ENCODE measurements at places on chromosomes 3 and 15. TPM values are rescaled to one million over a fixed set of nuclear protein-coding genes. Genes with fewer than 3 reads are reported as not detected.

AHSG gene
- total RNA-seq: not detected

ISY1 gene
- total RNA-seq: 23.9 TPM

GOLGA8J gene
- total RNA-seq: not detected

SYNPR gene
- 1.4 TPM for total RNA-seq

FBXO40 gene
- total RNA-seq: not detected

COL8A1 gene
- 16.0 TPM for total RNA-seq

KCNMB2 gene
- 1.9 TPM for total RNA-seq

KCNAB1 gene
- total RNA-seq: 4.7 TPM

SMCO1 gene
- total RNA-seq: not detected

BLM gene
- total RNA-seq: 0.99 TPM

TNFAIP8L3 gene
- total RNA-seq: 11.6 TPM

VILL gene
- 7.1 TPM for total RNA-seq

PTPN23 gene
- total RNA-seq: 17.9 TPM

PRTG gene
- total RNA-seq: 1.3 TPM

DNA sequence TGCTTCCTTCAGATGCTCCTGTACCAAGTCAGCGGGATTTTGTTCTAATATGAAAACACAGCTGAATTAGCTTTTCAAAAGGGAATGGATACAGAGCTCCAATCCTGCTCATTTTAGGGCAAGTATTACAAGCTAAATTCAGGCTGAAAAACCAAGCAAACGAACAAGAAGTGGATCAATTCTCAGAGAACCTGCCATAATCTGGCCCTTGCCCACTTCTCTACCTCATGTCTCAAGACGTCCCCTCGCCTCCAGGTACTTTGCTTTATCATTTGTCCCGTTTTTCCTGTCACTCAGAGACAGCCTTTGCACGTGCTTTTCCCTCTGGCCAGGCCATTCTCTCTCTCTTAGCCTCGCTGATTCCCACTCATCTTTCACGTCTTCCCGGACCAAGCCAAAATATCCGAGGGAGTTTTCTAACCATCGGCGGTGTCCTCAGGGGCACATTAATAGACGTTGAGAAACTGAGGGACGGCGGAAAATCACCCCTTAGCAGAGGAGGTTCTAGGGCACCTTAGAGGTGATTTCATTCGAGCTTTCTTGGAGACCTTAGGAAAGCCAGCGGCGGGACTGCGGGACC is 654 bp downstream of the SUSD5 start:
- DNase-seq: no peak

- no peak for DNase-seq
These were observed 26.7 kb downstream of the NBEAL2 start for GRCh38 chr3:47006145-47006651.

GRCh38 chr3:138078096-138078495 is 37.3 kb downstream of the DZIP1L start:
- DNase-seq: no peak

DNA sequence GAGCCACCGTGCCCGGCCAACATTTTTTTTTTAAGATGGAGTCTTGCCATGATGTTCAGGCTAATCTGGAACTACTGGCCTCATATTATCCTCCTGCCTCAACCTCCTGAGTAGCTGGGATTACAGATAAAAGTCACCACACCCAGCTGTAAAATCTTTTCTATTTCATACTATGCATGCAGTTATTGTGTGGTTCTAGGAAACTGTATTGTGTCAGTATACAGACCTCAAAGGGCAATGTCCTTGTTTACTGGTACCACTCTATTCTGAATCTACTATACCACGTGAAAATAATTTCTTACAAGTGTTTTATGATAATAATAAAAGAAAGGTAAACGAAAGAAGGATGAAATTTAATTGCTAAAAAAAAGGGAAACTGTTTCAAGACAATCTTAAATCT is 123.5 kb upstream of the PTX3 start:
- DNase-seq: no peak

DNA sequence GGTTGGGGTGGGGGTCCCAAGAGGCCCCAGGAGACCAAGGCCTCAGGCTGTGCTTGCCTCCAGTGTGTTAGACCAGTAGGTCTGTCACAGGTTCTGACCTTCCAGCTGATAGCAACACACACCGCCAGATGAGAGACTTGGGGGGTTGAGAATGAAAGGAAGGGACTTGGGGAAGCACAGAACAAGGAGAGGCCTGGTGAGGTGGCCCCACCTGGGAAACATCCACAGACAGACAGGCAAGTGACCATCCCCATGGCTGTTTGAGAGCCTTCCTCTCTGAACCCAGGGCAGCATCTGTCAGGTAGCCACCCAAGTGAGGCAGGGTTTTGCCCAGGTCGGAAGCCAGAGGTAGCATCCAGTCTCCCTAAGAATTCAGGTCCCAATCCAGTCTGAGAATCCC is 35.0 kb upstream of the VPS8 start:
- peak; percentile 60 for DNase-seq

- DNase-seq: no peak
These were observed 28.1 kb downstream of the SMAD3 start for GRCh38 chr15:67093504-67093862.

GRCh38 chr15:74423431-74424257 is 10.1 kb downstream of the SEMA7A start:
- DNase-seq: no peak

GRCh38 chr3:43410592-43410991 is 124.3 kb downstream of the SNRK start:
- no peak for DNase-seq

DNA sequence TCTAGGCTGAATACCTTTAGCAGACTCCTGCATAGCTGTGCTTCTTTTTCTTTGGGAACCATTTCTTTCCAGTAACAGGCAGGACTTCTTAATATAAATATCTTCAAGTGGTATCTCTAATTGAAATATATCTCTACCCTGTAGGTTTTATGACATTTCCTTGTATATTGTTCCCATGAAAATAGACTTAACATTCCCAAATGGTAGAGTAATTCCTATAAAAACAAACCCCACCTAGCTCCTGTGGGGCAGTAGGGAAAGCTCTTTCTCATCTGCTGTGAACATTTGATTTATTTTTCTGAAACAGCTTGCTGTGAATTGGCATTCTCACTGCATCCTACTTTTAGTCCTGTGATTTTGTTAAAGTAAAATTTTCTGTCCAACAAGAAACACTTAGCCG is 20.8 kb downstream of the SELENOT start:
- DNase-seq: no peak

DNA sequence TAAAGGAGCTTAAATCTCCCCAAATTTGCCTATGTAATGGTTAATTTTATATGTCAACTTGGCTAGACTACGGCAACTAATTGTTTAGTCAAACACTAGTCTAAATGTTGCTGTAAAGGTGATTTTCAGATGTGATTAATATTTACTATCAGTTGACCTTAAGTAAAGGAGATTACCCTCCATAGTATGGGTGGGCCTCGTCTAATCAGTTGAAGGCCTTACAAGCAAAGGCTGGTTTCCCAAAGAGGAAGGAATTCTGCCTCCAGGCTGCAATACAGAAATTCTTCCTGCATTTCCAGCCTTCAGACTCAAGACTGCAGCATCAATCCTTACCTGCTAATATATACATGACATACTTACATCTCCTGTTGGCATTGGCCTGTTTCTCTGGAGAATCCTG is 23.6 kb downstream of the SLC12A8 start:
- DNase-seq: no peak

- no peak for DNase-seq
These were observed 153.2 kb downstream of the EEFSEC start for GRCh38 chr3:128306481-128306880.

DNA sequence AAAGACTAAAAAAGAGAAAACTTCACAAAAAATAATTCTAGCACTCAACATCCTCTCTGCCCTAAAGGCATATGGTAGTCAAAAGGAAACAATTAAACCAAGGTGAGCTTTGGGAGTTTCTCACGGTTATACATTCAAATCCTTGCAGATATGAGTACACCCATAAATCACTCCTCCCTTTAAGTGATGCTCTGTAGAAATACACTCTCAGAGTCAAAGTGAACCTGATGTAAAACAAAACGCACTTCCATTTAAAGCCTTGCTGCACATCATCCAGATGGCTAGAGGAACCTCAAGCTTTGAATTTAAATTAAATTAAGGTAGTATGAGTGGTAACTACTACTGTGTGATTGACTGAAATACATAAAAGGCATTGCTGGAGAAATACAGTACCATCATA is 36.0 kb upstream of the AADAC start:
- DNase-seq: no peak

- no peak for DNase-seq
These were observed 374.2 kb downstream of the PLCL2 start for GRCh38 chr3:17258823-17259436.

DNA sequence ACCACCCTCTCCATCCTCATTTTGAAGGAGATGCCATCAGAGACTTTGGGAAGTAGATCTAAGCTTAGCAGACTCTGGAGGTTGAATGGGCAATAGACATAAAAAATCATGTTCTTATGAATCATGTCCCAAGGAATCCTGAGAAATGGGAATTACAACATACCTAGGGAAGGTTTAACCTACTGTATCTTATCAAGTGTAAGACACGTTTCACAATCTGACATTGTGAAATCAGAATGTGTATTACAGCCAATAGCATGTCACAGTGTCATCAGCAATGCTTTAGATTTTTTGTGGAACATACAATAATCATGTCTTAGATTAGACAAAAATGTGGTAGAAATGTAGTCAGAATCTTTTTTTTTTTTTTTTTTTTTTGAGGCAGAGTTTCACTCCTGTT is 332.4 kb upstream of the TLE3 start:
- DNase-seq: no peak

- no peak for DNase-seq
These were observed 196.4 kb downstream of the RPLP1 start for GRCh38 chr15:69648775-69649735.

- no peak for DNase-seq
These were observed 70.9 kb downstream of the IMPG2 start for GRCh38 chr3:101249522-101249921.

GRCh38 chr15:27028858-27029477 is 58.0 kb downstream of the GABRG3 start:
- no peak for DNase-seq

DNA sequence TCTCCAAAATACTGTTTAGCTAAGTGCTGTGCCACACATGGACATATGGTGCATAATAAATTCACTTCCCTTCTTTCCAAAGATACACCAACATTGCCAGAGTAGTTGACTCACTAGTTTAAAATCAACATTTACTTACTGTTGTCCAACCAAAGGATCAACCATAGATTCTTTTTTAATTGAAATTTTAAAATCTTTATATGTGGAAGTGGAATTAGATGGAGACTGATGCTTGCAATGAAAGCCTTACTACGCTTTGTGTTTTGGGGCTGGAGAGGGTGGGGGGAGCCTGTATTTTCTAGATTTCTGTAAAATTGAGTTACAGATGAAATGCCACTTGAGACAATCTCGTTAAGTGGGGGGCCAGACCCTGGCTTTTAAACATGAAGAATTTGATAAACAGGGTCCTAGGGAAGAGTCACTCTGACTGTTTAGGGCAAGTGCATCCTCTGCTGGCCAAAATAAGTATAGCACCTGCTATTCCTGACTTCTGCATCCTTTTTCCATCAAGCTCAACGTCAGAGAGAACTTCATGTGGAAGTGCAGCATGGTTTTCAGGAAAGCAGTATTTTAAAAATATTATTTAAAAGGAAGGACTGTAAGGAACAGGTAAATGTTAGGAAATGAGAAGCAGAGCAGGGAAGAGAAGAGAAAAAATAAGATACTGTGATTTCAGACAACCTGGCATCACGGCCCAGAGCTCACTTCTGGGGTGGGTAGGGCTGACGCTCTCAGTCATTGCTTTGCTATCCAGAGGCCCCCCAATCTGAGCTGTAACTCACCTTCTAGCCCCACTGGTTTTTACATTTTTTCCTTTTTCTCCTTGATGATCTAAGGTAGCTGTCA is 76.7 kb downstream of the BOC start:
- peak; percentile 72 for DNase-seq

DNA sequence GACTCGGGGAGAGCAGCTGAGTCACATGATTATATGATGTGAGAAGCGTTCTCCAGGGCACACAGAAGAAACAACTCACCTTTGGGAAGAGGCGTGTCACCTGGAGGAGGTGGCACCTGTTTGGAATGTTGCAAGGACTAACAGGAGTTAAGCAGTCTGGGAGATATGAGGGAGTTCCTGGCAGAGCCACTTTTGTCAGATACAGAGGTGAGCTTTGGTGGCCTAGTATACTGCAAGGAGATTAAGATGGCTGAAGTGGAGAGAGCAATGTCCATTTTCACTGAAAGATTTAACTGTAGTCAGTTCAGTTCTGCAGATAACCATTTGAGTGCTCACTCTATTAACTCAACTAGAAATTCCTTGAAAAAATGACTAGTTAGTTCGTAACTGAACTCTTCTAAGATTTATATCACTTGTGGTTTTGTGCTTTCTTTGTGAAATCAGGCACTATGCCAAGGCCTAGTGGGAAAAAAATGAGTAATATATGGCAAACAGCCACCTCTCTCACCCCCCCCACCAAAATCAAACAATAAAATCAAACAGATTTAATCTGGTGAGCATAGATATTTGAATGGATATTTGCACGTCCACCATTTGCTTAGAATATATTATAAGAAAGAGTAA is 61.3 kb downstream of the CRYBG3 start:
- DNase-seq: no peak

DNA sequence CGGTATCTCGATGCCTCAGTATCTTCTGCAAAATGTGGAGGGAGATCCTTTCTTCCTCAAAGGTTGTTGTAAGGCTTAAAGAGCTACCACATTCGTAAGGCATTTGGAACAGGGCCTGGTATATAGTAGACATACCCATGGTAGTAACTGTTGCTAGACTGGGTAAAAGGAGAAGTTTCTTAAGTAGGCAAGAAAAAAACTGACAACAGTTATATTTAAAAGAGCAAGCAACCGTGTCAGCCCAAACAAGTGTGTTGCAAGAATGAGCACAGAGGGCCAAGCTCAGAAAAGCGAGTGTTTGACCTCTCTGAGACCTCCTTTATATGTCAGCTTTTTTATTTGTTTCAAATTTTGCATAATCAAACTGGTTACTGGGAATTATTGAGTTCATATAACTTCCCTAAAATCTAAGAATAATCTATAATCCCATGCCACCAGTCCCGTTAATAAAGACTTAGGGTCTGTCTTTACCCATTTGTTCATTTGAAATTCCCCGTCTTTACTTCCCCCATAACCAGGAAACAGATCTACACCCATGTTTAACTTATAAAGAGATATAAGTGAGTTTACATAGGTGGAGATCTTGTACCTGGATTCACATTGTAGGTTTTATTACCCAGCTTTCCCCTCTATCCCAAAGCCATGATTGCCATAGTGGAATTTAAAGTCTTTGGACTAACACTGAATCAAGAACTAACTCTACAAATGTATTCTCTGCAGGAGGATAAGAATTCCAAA is 7.3 kb downstream of the B3GNT5 start:
- DNase-seq: no peak

GRCh38 chr3:64074060-64074459 is 50.8 kb upstream of the PSMD6 start:
- DNase-seq: no peak

- no peak for DNase-seq
These were observed 50.9 kb upstream of the MITF start for GRCh38 chr3:69688400-69688799.

- DNase-seq: no peak
These were observed 28.6 kb upstream of the SEMA3F start for GRCh38 chr3:50126287-50127211.

GRCh38 chr15:100341239-100341749 is 481 bp downstream of the ADAMTS17 start:
- no peak for DNase-seq

GRCh38 chr3:21795152-21795837 is 44.3 kb upstream of the ZNF385D start:
- no peak for DNase-seq

GRCh38 chr3:51297333-51297732 is 87.8 kb upstream of the MANF start:
- no peak for DNase-seq

Measured in sigmoid colon (tissue), 7 donors.